Endothelial cell of coronary artery (primary cell): ENCODE measurements at places on chromosomes 11 and 22. TPM values are rescaled to one million over a fixed set of nuclear protein-coding genes. Genes with fewer than 3 reads are reported as not detected.

The RIMBP3B gene
- total RNA-seq, result under 0.01 TPM in 1 of 2 replicates, not detected in the other

The ZNRF3 gene
- total RNA-seq, result 2.6 and 2.7 TPM in 2 replicates

The OR52N4 gene
- not detected in 2 replicates for total RNA-seq

The DRD4 gene
- not detected in 2 replicates for total RNA-seq

The UCP3 gene
- total RNA-seq, result 0.18 and 0.38 TPM in 2 replicates

The SLC17A6 gene
- not detected in 2 replicates for total RNA-seq

The TSGA10IP gene
- total RNA-seq, result under 0.01 TPM in 1 of 2 replicates, not detected in the other

The P4HA3 gene
- 17.9 and 20.6 TPM in 2 replicates for total RNA-seq

The CASP1 gene
- total RNA-seq, result 10.0 and 43.6 TPM in 2 replicates

The SCN4B gene
- total RNA-seq, result 0.09 TPM in 2 replicates

The TCN1 gene
- total RNA-seq, result not detected in 2 replicates

The CNGA4 gene
- total RNA-seq, result not detected in 2 replicates

The CTSF gene
- 18.2 and 26.3 TPM in 2 replicates for total RNA-seq

The SMTNL1 gene
- not detected in 2 replicates for total RNA-seq

The SYCE3 gene
- total RNA-seq, result not detected in 2 replicates

The MMP8 gene
- total RNA-seq, result not detected in 2 replicates

The TSPO gene
- 300 and 316 TPM in 2 replicates for total RNA-seq

The SPON1 gene
- total RNA-seq, result not detected in 2 replicates

The SCGB2A2 gene
- not detected in 2 replicates for total RNA-seq

The XKR3 gene
- not detected in 2 replicates for total RNA-seq
